DND-41 (cell line): ENCODE measurements at places on chromosomes 1 and 21.

GRCh38 chr1:229714964-229715603 is 89.0 kb downstream of the URB2 start:
- no peak overlapping the region for H3K4me3 ChIP-seq
- no peaks in the 10 kb centered on the region for H3K4me1 ChIP-seq
- DNase-seq, result no peak
- no peaks in the 10 kb centered on the region for H3K36me3 ChIP-seq
- no peak overlapping the region for H3K27ac ChIP-seq

- peaks cover 31% of the 10 kb centered on the region for H3K4me1 ChIP-seq
- peak overlapping the region; percentile 87 for H3K27ac ChIP-seq
- peak overlapping the region; percentile 94 for H3K4me3 ChIP-seq
- peaks cover 13% of the 10 kb centered on the region for H3K36me3 ChIP-seq
Measured at GRCh38 chr1:88685259-88685620, 1.2 kb downstream of the PKN2 start.

GRCh38 chr21:34667761-34668160 is 1.0 kb upstream of the CLIC6 start:
- DNase-seq, result no peak
- no peaks in the 10 kb centered on the region for H3K4me1 ChIP-seq
- no peaks in the 10 kb centered on the region for H3K36me3 ChIP-seq
- peaks cover 4% of the 10 kb centered on the region for H3K27me3 ChIP-seq

GRCh38 chr1:154497026-154497806 is 4.8 kb upstream of the TDRD10 start:
- no peak overlapping the region for H3K27ac ChIP-seq
- no peaks in the 10 kb centered on the region for H3K36me3 ChIP-seq
- H3K27me3 ChIP-seq, result peaks cover 31% of the 10 kb centered on the region
- H3K4me1 ChIP-seq, result no peaks in the 10 kb centered on the region

DNA sequence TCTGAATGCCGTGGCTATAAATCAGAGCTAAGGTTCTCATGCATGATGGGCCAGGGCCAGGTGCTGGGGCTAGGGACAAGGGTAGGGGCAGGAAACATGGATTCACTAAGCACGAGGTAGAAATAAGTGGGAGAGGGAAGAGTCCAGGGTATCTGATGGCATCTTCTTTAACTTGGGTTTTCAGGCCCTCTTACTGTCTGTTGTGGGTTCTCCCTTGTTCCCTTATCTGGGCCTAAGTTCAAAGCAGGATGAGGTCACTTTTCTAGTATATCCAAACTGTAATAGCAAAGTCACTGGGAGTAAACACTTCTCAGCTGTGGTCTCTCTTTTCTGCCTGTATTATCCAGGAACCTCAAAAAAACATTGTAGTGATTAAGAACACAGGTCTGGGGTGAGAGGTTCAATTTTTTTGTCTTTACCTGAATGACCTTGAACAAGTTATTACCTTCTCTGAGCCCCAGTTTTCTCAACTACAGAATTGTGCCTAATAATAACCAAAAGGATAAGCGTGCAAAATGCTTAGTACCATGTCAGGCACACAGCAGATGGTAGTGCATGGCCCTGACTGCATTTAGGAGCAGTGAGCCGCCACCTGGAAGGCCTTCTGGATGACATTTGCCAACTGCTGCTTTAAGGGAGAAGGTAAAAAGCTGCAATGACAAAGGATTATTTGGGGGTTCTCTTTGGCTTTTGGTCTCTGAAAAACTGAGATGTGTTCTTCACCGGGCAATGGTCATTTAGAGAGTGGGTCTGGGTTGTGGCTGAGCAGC is 53.6 kb upstream of the A3GALT2 start:
- H3K4me3 ChIP-seq, result no peak overlapping the region
- no peak for DNase-seq
- peaks cover 19% of the 10 kb centered on the region for H3K27me3 ChIP-seq

GRCh38 chr1:44851308-44851707 is 8.3 kb upstream of the PTCH2 start:
- H3K4me1 ChIP-seq, result no peaks in the 10 kb centered on the region
- no peak overlapping the region for H3K4me3 ChIP-seq
- no peaks in the 10 kb centered on the region for H3K27me3 ChIP-seq
- no peak overlapping the region for H3K27ac ChIP-seq

DNA sequence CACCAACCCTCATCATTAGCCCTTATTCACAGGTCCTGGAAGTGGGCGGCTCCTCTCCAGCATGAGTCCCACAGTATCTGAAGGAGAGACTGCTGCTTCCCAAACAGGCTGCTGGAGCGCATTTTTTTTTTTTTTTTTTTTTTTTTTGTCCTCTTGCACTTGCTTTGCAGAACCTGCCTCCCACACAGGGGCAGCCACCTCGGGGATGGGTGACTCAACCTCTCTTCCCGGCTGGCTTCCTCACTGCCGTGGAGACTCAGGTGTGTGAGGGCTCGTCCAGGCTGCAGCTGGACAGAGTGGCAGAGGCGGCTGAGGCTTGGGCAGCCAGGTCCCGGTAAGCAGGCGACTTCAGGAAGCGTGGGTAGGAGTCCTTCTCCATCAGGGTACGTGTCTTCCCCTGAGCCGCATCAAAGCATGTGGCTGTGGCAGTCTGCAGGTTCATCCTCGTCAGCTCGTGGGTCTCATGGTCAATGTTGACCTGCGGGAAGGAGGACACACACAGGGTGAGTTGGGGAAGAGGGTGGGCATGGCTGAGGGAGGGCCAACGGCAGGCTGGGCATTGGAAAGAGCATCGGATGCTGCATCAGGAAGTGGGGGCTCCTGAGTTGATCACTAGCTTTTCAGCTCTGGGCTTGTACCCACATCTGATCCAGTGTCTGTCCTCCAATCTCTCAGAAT is 4.0 kb downstream of the RGS16 start:
- peaks cover 47% of the 10 kb centered on the region for H3K4me1 ChIP-seq
- H3K27ac ChIP-seq, result no peak overlapping the region
- H3K27me3 ChIP-seq, result no peaks in the 10 kb centered on the region
- no peak overlapping the region for H3K4me3 ChIP-seq

DNA sequence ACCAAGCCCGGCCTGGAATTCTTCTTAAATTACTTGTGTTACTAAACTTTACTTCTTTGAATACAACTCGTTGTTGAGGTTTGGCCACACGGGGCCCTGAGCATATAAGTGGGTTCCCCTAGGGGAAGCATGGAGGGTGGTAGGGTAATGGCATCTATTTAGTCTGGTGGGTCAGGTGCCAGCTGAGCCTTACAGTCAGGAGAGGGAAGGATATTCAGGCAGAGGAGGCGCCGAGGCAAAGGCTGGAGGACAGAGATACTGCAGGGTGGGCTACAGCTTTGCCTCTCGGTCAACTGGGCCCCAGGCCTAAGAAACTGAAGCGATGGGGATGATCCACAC is 424 bp upstream of the NECAP2 start:
- H3K4me3 ChIP-seq, result no peak overlapping the region
- no peak for DNase-seq
- peaks cover 31% of the 10 kb centered on the region for H3K36me3 ChIP-seq
- no peaks in the 10 kb centered on the region for H3K27me3 ChIP-seq
- H3K4me1 ChIP-seq, result peaks cover 24% of the 10 kb centered on the region

GRCh38 chr1:179753061-179753460 is 10.0 kb downstream of the FAM163A start:
- H3K4me3 ChIP-seq, result no peak overlapping the region
- DNase-seq, result no peak
- H3K27ac ChIP-seq, result no peak overlapping the region
- no peaks in the 10 kb centered on the region for H3K4me1 ChIP-seq
- no peaks in the 10 kb centered on the region for H3K27me3 ChIP-seq

DNA sequence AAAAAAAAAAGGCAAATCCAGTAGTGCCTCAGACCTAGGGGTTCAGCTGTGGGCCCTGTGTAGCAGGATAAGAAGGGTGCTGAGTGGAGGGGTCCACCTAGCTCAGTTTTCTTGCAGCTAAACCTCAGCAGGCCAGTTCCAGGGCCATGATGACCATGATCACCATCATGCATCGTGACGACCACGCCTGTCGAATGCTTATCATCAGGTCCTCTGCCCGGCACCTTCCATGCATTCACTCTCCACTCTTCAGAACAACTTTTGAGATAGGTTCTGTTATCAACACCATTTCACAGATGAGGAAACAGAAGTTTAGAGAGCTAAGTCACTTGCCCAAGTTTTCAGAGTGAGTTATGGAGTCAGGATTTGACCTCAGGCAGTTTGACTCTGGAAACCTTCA is 54.9 kb downstream of the ACBD3 start:
- DNase-seq, result no peak
- H3K4me3 ChIP-seq, result no peak overlapping the region
- no peaks in the 10 kb centered on the region for H3K4me1 ChIP-seq
- H3K36me3 ChIP-seq, result no peaks in the 10 kb centered on the region

DNA sequence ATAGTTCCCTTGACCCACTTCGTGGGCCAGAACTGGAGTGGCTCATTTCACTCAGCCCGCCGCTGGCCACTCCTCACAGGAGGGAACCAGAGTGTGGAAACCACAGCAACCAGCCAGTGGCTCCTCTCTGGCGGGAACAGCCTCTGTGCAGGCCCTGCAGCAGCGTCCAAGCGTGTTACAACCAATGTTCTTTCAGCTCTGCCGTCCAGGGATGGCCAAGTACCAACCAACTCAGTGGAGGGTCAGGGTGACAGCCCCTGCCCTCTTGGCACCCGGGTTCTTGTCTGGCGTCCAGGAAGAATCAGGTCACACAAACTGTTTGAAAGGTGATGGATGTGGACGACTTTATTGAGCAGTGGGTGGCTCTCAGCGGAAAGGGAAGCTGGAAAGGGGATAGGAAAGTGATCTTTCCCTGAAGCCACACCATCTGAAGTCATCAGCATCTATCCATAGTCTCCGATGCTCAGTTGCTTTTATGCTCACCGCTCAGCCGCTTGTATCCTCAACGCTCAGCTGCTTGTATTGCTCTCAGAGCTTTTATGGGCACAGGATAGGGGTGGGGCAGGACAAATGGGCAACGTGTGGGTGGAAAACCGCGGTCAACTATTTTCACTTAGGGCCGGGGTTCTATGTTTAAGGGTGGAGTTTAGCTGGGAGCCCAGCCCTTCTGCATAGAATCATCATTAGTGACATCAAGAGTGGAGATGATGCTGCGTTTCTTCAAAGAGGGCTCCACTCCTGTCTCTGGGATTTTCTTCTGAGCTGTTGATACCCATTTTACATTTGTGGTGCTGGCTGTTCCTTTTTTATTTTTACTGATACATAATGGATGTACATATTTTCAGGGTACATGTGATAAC is 250.2 kb downstream of the RRAGC start:
- no peak for DNase-seq
- no peaks in the 10 kb centered on the region for H3K36me3 ChIP-seq
- no peaks in the 10 kb centered on the region for H3K4me1 ChIP-seq
- H3K4me3 ChIP-seq, result no peak overlapping the region
- H3K27me3 ChIP-seq, result peaks cover 5% of the 10 kb centered on the region

- H3K4me3 ChIP-seq, result no peak overlapping the region
- H3K36me3 ChIP-seq, result no peaks in the 10 kb centered on the region
- H3K27ac ChIP-seq, result no peak overlapping the region
- no peak for DNase-seq
Measured at GRCh38 chr1:119358636-119359035, 9.9 kb upstream of the HAO2 start.
